ENCODE measurements at places on chromosomes 2 and 18. TPM values are rescaled to one million over a fixed set of nuclear protein-coding genes. Genes with fewer than 3 reads are reported as not detected.

DNA sequence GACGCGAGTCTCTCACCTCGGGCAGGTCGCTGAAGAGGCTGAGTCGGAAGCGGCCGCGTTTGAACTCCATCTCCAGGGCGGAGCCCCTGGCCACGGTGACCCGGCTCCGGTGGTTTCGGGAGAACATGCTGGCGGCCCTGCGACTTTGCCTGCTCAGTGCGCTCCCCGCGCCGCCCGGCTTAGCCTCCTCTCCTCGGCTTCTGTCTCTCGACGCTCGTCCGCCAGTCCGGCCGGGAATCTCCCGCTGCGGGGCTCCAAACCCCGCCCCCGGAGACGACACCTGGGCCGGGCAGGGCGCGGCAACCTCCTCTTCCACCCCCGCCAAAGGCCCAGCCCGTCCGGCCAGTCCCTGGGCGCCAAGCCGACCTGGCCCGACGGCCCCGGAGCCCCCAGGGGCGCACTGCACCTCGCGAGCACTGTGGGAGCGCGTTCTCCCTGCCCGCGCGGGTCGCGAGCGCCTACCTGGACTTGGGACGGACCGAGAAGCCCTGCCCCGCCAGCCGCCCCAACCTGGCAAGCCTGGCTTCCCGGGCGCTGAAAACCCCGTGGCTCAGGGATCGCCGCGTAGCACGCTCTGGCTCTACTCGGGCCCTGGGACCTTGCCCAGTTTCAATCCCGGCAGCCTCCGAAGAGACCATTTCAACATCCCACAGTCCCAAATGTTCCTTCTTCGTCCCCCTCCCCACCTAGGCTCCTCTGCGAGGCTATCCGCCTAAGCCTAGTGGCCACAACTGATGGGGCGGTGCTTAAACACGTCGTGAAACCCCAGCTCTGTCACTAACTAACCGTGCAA, at the start of gene RTKN:
Gene RTKN (minus strand): TSS at position 248 of the 793 bp plus-strand sequence. CDS start 121 bp downstream, at position 127.
- peak; percentile 59 for DNase-seq

- DNase-seq = no peak
Measured at GRCh38 chr2:17353263-17353662, 165.0 kb downstream of the RAD51AP2 start.

- DNase-seq = no peak
Measured at GRCh38 chr18:63192885-63193349, 126.7 kb downstream of the BCL2 start.

RPL31 gene
- total RNA-seq = 1,430 TPM

KCNK3 gene
- total RNA-seq = 1.1 TPM

SCYGR8 gene
- total RNA-seq = not detected

All from tongue (tissue), 3 donors.